IPS DF 6.9 (cell line): ENCODE measurements at places on chromosomes 1 and 21.
A peak's percentile ranks its signal among the peaks of the same experiment; 100 is the strongest.

- DNase-seq: peak; percentile 94
Measured at GRCh38 chr1:27350663-27351540, 9.1 kb downstream of the SYTL1 start.

DNA sequence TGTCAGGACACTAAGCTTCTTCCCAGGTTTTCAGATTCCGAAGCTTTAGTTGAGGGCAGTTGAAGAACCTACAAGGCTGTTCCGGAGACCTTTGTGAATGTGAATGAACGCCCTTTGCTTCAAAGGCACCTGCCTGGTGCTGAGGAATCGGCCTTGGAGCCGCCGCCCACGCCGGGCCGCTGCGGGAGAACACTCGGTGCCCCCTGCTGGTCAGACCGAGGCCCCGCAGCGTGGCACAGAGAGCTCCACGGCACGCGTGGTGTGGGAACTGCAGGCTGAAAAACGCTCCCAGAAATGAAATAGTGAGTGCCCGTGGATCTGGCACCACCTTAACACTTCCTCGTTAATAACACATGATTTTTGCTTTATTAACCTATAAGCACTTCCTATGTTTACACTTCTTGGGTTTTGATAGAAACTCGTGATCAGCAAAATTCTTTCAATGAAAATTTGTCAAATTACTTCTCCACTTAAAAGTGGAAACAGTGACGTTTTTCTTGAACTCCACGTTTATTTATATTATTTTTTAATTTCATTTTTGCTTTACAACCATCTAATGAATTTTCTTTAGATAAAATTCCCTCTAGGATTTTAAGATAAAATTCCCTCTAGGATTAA is 460.6 kb downstream of the DSCAM start:
- DNase-seq: peak; percentile 2

- no peak for DNase-seq
Measured at GRCh38 chr1:118123116-118123839, 61.8 kb downstream of the SPAG17 start.

DNA sequence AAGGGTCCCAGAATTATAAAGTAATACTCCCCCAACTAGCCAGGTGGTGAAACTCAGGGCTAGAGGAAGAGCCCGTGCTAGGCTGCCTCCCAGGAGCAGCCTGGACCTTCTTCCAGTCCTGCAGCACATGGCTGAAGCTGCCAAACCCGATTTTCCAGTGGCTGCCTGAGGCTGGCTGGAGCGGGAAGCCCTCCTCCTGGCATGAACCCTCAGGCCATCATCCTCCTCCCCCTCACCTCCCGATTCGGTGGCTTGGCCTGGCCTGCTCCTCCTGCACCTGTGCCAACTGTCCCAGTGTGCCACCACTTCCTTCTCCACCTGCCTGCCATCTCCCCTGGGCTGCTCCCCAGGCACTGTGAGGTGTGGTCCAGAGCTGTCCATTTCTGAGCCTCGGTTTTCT is 3.0 kb upstream of the TSPAN1 start:
- no peak for DNase-seq

GRCh38 chr21:30600787-30601186 is at the start of gene KRTAP22-1:
Gene KRTAP22-1, plus strand, starts transcription at chr21:30601087.
- DNase-seq: no peak

DNA sequence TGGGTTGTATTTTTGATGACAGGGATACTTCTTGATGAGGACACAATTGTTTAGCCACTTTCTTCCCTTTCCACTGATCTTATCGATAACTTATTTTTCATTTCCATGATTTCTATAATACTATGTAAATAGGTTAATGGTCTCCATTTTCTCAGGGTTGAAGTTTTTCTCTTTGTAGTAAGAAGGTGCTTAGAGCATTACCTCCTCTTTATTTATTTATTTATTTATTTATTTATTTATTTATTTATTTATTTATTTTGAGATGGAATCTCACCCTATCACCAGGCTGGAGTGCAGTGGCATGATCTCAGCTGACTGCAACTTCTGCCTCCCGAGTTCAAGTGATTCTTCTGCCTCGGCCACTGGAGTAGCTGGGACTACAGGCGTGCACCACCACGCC is 70.4 kb downstream of the UBE4B start:
- no peak for DNase-seq

- no peak for DNase-seq
Measured at GRCh38 chr1:169574336-169574735, 11.9 kb downstream of the F5 start.

DNA sequence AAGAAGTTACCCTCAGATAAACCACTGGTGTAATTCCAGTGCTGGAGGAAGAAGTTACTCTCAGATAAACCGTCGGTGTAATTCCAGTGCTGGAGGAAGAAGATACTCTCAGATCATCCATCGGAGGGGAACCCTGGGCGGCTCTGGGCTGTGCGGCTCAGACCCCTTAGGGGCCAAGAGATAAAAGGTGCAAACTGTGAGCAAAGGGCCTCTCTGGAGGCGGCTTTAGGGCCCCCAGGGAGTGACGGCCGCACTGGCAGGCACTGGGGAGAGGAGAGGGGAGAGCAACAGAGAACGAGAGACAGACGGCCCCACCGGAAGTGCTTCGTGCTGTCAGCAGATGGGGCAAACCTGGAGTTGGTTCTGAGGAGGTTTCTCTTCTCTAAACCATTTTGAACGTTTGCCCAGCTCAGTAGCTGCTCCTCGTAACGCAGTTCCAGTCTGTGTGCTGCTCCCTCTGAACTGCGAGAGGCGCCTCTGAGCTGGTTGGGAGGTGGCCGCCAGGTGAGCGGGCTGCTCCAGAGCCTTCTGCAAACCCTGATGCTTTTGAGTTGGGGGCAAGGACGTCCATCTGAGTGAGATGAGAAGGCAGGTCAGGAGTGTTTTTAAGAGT is 62.6 kb upstream of the COL6A1 start:
- DNase-seq: no peak

- DNase-seq: no peak
Measured at GRCh38 chr1:3714284-3714741, 37.9 kb upstream of the CCDC27 start.

- DNase-seq: no peak
Measured at GRCh38 chr1:211382182-211382713, 55.6 kb downstream of the TRAF5 start.

DNA sequence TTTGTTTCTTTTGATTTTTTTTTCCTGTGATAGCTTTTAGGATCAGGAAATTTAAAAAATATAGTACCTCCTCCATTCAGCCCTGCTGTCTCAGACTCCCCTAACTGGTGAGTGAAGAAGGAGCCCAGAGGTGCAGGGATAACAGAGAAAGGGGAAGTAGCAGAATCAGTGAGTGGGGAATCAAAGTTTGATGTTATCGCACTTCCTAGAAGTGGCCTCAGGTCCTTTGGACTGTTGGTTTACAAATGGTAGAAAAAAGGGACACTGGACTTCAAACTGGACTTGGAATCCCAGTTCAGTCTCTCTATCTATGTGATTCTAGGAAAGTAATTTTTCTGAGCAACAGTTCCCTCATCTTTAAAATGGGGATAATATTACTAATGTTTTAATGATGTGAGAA is 99.5 kb downstream of the FGGY start:
- no peak for DNase-seq

DNA sequence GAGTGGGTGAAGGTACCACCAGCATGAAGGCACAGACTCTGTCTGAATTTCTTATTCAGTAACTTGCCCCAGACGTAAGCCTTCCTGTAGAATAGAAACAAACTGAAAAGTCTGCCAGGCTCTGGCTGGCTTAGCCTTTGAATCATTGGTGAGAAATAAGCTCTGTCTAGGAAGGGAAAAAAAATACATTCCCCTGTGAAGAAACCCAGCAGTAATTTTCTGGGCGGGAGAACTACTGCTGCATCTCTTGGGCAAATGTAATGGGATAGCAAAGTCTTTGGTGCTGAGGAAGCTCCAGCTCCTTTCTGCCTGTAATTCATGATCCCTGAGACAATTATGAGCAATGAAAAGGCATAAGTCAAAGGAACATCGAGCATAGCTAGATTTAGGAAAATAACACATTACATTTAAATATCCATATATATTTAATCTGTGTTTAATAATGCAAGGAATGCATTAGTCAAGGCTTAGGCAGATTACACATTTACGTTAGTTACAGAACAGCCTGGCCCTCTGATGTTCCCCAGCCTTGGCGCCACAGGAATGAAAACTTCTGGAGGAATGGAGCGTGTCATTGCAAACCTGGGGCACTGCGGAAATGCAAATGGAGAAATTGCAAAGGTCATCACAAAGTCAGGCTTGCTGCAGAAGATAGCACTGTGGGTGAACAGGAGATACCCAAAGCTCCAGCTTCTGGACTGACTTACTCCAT is 216.3 kb upstream of the CAMK1G start:
- DNase-seq: no peak

DNA sequence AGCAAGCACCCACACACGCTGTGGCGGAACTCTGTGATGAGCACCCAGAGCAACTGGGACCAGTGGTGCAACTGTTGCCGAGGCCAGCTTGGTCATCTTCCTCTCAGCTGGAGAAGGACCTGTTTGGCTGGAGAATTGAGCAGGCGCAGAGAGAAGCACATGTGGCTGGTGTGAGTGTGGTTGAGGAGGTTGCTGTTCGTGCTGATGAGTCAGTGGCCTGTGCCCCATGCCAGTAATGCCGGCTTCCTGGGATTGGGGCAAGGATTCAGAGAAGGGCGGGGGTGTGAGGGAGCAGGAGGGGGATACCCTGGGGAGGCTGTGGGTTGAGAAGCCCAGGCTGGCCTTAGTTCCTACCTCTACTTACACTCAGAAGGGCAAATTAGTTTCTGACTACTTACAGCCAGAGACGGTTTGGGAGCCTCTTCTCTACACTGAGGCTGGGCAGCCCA is 57.5 kb upstream of the EPS8L3 start:
- DNase-seq: no peak

DNA sequence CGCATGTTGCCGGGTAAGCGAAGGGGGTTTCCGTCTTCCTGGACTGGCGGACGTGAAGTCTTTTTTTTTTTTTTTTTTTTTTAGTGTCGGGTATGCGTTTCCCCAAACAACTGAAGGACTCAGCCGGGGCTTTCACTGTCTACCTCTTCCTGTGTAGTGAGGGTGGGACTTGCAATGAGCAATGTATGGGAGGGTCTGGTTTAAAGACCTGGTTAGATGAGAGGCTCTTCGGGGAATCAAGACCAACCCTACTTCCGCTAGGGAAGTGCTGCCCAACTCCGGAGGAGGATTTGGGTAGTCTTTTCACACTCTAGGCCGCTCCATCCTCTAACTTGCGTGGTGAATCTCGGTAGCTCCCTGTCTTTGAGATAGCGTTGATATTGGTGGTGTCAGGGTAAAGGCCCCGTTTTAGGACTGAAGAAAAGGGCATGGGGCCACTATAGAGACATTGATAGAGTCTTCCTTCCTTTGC is 754 bp downstream of the PRRC2C start:
- no peak for DNase-seq

GRCh38 chr1:89069951-89070350 is 4.9 kb upstream of the GBP1 start:
- no peak for DNase-seq

DNA sequence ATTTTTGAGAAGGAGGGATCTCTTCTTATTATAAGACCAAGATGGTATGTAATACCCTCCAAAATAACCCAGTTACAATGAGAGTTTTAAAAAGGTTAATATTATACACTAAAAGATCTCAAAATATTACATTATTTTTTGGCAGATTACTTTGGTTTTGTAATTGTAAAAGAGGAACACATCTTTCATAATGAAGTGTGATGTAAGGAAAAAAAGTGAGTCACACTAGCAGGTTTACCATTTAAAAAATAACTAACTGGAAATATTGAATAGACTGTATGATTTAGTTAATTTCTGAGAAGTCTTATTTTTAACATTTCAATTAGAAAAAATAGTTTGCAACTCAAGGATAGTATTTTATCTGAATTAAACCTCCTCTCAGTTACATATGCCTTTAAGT is 1.1 kb downstream of the F5 start:
- no peak for DNase-seq

- no peak for DNase-seq
Measured at GRCh38 chr1:43197343-43198127, 25.4 kb downstream of the CFAP57 start.

DNA sequence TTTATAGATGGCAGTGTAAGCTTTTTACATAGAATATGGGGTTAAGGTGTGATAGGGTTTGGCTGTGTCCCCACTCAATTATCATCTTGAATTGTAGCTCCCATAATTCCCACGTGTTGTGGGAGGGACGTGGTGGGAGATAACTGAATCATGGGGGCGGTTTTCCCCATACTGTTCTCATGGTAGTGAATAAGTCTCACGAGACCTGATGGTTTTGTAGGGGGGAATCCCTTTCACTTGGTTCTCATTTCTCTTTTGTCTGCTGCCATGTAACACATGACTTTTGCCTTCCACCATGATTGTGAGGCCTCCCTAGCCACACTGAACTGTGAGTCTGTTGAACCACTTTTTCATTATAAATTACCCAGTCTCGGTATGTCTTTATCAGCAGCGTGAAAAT is 290.3 kb upstream of the B3GALT2 start:
- DNase-seq: no peak

DNA sequence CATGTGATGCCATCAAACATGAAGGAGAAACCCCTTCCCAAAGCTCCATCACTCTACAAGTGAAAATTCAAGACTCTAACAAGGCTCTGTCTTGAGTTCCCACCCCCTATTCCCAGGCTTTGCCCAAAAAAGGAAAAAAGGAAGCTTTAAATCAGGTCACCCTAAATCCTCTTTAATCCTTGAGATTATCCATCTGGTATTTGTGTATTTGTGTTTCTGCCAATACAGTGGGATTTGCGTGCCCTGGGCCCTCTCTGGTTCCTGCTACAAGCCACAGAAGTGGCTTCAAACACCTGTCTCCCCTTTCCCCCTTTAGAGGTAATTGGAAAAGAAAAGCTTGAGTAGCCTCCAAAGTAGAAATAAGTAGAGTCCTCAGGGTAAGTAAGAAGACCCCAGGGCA is 120.4 kb downstream of the EDEM3 start:
- no peak for DNase-seq

DNA sequence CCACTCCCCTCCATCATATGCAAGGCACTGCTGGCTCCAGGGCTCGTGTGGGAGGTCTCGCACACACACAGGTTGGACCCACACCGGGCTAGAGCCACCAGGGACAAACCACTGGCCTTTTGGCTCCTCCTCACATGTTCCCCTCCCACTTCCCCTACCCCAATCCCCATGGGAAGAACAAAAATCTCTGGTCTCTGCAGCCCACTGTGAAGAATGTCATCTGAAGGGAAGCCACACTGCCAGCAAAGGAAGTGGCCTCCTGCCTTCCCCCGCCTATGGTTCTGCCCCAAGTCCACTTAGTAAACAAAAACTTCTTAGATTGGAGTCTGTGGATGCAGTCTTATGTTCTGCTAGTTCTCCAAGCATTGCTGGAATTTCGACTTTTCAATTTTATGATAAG is 24.2 kb downstream of the OLFML3 start:
- no peak for DNase-seq

- no peak for DNase-seq
Measured at GRCh38 chr1:44678120-44678519, 3.6 kb downstream of the ARMH1 start.

DNA sequence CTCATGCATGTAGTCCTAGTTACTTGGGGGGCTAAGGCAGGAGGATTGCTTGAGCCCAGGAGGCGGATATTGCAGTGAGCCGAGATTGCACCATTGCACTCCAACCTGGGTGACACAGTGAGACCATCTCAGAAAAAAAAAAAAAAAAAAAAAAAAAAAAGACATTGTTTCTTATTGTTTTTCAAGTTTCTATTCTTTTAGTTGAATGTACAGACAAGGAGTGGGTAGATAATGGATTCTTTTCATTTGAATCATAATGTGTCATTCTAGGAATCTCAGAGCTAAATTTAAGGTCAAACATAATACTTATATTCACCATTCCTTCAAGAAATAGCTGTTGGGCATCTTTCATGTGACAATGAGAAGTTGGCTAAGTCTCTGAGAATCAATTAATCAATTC is 157.0 kb upstream of the C21orf91 start:
- DNase-seq: no peak
